ENCODE measurements at places on chromosomes 2 and 18. TPM values are rescaled to one million over a fixed set of nuclear protein-coding genes. Genes with fewer than 3 reads are reported as not detected.

The MEP1B gene
- total RNA-seq: not detected

The SOWAHC gene
- total RNA-seq: 10.3 TPM

The NEU4 gene
- 0.21 TPM for total RNA-seq

The STPG4 gene
- not detected for total RNA-seq

The RTTN gene
- total RNA-seq: 4.0 TPM

The VIT gene
- not detected for total RNA-seq

The EFEMP1 gene
- total RNA-seq: 44.6 TPM

The IL36RN gene
- total RNA-seq: 0.21 TPM

The RPE gene
- total RNA-seq: 58.9 TPM

The MYCN gene
- not detected for total RNA-seq

The FEV gene
- not detected for total RNA-seq

The HOXD8 gene
- 5.6 TPM for total RNA-seq

The CNGA3 gene
- total RNA-seq: not detected

The ERFE gene
- 9.1 TPM for total RNA-seq

The PLCL1 gene
- total RNA-seq: not detected

The MC4R gene
- total RNA-seq: not detected

The NEURL3 gene
- total RNA-seq: 0.67 TPM

The COPS9 gene
- 287 TPM for total RNA-seq

The INHA gene
- total RNA-seq: 0.39 TPM

The RUFY4 gene
- total RNA-seq: not detected

The CD8B2 gene
- total RNA-seq: not detected

The RNF103 gene
- 62.7 TPM for total RNA-seq

The B4GALT6 gene
- total RNA-seq: 5.7 TPM

The CNTNAP5 gene
- total RNA-seq: not detected

The KCNG2 gene
- not detected for total RNA-seq

The CXCR1 gene
- total RNA-seq: not detected

The VPS54 gene
- total RNA-seq: 13.9 TPM

The GREB1 gene
- total RNA-seq: 2.6 TPM

The TXNDC9 gene
- 36.6 TPM for total RNA-seq

The LHCGR gene
- total RNA-seq: not detected

The LYPD6B gene
- not detected for total RNA-seq

The TNFRSF11A gene
- 9.5 TPM for total RNA-seq

The LDLRAD4 gene
- total RNA-seq: 2.3 TPM

The ASAP2 gene
- total RNA-seq: 45.5 TPM

The BOLL gene
- not detected for total RNA-seq

The DNER gene
- total RNA-seq: 12.2 TPM

The POMC gene
- total RNA-seq: not detected
